ENCODE measurements at places on chromosomes 7 and 10.

GRCh38 chr7:88396295-88396947 is 89.7 kb upstream of the STEAP4 start:
- no peak for DNase-seq

GRCh38 chr7:55018361-55019190 is at the start of gene EGFR:
TSS of gene EGFR (plus strand) at chr7:55019017. CDS start at chr7:55019278, 261 bp downstream.
- DNase-seq = peak; percentile 32

DNA sequence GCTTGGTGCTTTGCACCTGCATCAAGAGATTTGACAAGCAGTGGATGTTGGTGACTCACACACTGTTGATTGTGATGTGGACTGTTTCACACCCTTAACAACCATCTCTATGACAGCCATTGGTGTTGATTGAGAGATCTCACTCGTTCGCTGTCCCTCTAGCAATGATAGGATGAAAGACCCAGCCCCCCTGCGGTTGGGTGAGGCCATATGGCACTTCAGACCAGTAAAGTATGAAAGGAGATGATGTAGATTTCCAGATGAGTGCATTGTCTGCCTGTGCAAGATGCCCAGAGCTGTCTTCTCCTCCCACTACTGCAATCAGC is 138.7 kb upstream of the PRR15 start:
- DNase-seq = no peak

DNA sequence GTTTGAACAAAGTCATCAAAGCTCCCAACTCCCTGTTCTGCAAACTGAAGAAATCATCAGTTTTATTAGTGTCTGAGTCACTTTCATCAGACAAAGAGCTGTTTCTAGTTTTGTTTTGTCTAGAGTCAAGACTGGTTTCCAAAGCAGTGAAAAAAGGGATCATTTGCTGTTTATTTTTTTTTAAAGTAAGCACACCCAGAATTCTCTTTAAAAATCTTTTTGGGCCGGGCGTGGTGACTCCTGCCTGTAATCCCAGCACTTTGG is 972.0 kb upstream of the CELF2 start:
- DNase-seq = no peak
